DMS53 (cell line): ENCODE measurements at places on chromosomes 3 and 15.

DNA sequence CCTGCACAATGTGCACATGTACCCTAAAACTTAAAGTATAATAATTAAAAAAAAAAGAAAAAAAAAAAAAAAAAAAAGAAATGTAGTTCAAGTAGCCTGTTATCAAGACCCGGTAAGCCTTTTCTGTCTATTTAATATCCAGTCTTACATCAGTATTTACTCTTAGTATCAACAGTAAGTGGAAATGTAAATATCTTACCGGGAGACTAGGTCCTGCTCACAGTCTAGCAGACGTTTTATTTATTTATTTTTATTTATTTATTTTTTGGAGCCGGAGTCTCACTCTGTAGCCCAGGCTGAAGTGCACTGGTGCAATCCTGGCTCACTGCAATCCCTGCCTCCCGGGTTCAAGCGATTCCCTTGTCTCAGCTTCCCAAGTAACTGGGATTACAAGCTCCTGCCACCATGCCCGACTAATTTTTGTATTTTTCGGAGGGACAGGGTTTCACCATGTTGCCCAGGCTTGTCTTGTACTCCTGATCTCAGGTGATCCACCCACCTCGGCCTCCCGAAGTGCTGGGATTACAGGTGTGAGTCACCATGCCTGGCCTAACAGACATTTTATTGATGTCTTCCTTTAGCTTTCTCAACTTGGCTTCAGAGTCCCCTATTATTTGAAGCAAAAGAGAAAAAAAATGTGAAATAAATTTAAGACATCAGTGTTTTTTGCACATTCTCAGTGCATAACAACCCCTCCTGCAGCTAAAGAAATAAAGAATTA, 19.9 kb downstream of the C2CD4B start:
- DNase-seq = peak; percentile 5

DNA sequence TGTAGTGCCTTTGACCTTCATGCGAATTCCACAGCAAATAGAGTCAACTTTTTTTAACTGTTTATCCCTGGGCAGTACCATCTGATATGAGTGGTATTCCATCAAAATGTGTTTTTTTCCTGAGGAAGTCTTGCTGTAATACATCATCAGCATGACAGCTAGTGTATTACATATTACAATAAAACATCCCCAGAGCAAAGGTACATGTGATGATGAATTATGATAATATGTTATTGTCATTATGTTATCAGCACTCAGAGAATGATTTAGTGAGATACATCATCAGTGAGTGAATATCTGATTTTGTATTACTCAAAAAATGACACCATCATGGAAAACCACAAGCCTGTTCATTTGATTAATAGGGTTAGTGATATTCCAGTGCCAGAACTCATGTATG, 69.7 kb upstream of the ARL6 start:
- no peak for DNase-seq

- DNase-seq = peak; percentile 61
Measured at GRCh38 chr3:81339040-81339845, 422.2 kb downstream of the GBE1 start.

GRCh38 chr3:29406291-29406832, 125.5 kb downstream of the RBMS3 start:
- no peak for DNase-seq

- DNase-seq = peak; percentile 4
Measured at GRCh38 chr3:79052054-79052681, 715.6 kb downstream of the ROBO1 start.

- DNase-seq = no peak
Measured at GRCh38 chr3:34983631-34984030, 655.7 kb upstream of the ARPP21 start.

- peak; percentile 51 for DNase-seq
Measured at GRCh38 chr15:33125894-33126537, 68.5 kb downstream of the FMN1 start.

GRCh38 chr3:105523501-105523900, 156.8 kb downstream of the ALCAM start:
- no peak for DNase-seq

- peak; percentile 41 for DNase-seq
Measured at GRCh38 chr15:94582368-94582767, 351.0 kb downstream of the MCTP2 start.

DNA sequence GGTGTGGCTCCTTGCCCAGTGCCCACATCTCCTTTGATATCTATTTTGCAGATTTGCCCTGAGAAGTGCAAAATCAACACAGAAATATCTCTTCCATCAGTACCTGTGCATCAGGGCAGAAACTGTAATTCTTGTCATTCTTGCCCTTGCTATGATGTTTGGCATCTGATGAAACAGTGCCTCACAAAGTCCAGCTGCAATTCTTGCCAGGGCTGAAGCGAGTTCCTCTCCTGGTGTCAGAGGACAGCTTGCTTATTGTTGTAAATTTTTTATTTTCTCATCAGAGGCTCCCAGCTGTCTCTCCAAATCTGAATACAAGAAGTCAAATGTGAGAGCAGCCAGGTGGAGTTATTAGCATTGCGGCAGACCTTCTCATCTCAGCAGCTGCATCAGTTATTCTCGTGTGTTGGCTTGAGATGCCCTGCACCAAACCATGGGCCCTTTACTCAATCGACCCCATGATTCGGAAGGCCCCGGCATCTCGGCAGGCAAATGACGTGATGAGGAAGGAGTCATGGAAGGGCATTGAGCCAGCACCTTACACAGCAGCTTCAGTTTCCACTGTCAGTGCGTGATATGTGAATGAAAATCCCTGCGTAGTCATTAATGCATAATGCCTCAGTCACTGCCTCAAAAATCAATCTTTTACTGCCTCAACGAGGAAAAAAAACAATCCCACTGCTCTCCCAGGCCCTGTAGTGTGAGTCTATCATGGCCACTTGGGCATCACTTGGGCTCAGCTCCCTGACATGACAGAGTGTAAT, 93.4 kb downstream of the CCNL1 start:
- DNase-seq = no peak

- no peak for DNase-seq
Measured at GRCh38 chr3:34301313-34301712, 502.9 kb downstream of the PDCD6IP start.

- no peak for DNase-seq
Measured at GRCh38 chr15:92920595-92921161, 20.6 kb downstream of the CHD2 start.

GRCh38 chr15:92885224-92886041, 14.7 kb upstream of the CHD2 start:
- no peak for DNase-seq

DNA sequence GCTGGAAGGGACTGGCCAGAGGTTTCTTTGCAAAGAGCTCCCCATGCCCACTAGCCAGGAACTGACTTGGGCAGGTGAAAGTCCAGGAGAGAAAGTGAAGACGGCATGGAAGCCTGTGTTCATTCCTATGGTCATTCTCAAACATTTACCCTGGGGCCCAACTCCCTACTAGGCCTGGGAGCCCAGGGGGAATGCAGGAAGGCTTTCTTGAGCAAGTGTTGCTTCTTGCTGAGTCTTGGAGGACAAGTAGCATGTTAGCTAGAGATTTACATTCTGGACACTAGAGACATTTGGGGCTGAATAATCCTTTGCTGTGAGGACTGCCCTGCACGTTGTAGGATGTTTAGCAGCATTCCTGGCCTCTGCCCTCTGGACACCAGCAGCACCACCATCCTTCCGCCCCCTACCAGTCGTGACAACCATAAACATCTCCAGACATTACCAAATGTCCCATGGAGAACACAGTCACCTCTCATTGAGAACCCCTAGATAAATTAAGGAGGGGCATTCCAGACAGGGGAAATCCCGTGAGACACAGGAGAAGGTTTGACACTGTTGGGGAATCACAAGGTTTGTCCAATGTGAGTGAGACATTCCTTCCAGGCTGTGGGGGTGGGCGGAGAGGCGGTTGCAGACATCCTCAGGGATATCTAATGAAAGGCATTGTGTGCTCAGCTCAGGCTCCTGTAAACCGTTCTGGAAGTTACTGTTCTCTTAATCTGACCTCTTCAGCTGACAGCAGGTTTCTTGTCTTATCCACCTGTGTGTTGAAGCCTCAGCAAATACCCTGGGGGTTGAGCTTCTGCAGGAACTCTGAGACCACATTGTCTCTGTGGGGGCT, 236.2 kb downstream of the TLE3 start:
- DNase-seq = no peak

DNA sequence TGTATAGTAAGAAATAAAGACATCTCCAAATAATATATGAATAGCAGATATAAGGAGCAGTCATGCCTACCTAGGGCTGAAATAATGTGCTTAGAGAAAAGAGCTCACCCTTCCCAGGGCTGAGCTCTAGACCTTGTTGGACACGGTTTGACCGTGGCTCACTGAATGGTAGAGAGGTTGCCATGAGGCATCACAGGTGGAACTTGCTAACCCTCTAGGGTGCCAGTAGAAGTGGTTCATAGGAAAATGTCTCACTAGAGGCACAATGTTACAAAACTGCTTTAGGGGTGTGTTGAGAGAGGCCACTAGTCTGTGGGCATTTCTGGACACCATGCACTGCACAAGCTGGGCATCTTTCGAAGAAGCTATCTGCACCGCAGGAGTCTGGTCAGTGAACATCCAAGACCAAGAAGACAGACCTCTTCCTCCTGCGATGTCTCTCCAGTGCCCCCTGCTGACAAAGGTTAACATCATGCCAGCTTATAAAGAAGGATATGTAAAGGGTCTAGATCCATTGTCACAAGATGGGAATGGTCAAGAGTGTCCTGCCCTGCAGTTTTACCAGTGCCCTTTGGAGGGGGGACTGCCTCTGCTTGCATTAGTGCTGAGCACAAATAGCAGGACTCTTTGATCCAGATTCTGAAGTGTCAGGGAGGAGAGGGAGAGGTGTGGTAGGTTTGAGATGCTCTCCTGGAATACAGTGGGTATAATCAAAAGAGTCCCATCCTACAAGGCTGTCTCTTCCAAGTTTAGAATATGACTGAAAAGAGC, 266.8 kb downstream of the ZNF385D start:
- DNase-seq = peak; percentile 68

- no peak for DNase-seq
Measured at GRCh38 chr3:50612970-50613846, 1.6 kb upstream of the CISH start.

DNA sequence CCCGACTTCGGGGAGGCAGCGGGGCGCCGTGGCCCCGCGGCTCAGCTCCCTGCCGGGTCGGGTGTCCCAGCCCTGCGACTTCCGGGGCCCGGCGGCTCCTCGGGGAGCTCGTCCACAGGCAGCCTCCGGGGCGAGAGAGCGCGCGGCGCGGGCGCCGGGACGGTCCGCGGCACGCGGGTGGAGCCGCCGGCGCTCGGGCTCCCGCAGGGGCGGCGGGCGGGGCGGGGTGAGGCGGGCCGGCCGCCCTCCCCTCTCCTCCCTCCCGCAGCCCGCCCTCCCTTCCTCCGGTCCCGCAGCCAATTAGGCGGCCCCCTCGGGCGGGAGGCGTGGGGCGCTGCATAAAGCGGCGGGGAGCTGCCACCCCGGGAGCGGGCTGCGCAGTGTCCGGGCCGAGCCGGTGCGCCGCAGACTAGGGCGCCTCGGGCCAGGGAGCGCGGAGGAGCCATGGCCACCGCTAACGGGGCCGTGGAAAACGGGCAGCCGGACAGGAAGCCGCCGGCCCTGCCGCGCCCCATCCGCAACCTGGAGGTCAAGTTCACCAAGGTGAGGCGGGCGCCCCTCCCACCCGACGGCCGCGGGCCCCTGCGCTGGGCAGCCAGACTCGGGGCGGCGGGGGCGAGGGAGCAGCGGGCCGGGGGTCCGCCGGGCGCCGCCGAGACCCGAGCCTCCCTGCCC, at the start of gene ALDH1A3:
ALDH1A3 (plus strand) TSS at position 368 of the 675 bp plus-strand sequence; CDS start at position 445, 77 bp downstream.
- peak; percentile 67 for DNase-seq

DNA sequence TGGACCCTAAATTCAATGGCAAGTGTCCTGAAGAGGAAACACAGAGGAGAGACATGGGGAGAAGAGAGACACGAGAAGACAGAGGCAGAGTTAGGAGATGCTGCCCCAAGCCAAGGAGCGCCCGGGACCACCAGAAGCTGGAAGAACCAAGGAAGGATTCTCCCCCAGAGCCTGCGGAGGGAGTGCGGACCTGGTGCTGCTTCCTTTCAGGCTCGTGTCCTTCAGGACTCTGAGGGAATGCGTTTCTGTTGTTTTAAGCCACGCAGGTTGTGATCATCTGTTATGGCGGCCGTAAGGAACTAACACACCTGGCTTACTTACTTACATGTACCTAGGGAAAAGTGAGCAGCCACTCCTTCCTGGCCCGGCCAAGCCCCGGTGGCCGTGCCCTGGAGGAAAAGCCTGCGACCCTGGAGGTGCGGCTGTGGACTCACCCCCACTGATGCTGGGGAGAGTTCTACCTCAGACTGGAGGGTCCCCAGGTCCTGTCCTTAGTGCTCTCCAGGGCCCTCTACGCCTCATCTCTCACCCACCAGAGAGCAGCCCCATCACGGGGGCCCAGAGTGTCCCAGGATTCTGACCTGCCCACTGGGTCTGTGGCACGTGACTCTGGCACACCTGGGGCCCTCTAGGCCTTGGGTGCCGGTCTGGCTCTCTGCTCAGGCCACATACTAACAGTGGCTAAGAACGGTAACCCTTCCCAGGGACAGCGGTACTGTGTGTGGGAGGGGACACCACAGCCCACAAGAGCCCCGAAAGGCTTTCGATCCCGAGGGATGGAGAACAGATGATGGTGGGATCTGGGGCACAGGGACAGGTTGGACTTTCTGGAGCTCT, 61.8 kb downstream of the ITGA11 start:
- DNase-seq = no peak

DNA sequence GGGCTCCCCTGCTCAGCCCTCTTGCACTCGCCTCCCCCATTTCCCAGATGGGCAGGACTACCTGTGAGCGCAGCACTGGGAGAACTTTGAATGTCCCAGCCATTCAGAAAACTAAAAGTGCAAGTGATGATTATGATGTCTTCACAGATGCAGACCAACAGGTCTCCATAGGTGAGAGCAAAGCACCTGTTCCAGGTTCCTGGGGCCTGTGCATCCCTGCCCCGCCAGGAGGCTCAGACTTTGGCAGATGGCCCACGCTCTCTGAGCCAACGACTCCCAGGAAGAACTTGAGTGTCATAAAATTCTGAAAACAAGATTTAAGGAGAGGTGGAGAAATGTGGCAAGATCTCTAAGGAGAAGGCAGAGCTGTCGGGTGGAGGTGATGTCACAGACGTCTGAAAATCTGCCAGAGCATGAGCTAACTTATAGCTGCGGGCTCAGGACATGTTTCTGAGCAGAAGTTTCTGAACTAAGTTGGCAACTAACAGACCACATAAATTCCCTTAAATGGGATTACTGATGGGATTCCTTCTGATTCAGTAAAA, 110.8 kb upstream of the IGF1R start:
- DNase-seq = no peak

DNA sequence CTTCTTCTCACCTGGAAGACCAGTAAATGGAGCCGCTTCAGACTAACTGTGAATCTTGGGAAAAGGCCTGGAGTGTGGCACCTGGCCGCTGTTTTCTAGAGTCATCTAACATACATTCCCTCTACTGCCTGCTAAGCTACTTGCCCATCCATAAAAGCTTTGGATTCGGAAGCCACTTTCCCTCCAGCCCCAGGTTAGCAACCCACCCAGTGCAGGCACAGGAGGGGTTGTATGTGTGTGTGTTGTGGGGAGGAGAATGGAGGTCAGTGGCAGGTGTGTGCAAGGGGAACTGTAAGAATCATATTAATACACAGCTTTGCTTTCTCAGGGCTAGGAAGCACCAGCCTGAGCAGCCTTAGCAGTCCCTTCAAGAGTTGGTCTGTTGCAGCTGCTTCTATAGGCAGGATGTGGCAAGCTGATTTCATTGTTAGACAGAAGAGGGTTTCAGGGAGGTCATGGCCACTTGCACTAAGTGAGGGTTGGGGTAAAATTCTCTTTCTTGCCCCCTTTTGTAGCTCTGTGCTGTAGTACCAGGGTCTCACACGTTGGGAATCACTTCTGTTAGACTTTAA, 8.9 kb downstream of the NSUN3 start:
- no peak for DNase-seq

- DNase-seq = peak; percentile 1
Measured at GRCh38 chr3:57791245-57791644, 35.1 kb downstream of the SLMAP start.
